NCI-H1048 (cell line): ENCODE measurements at places on chromosomes 7 and 10.

DNA sequence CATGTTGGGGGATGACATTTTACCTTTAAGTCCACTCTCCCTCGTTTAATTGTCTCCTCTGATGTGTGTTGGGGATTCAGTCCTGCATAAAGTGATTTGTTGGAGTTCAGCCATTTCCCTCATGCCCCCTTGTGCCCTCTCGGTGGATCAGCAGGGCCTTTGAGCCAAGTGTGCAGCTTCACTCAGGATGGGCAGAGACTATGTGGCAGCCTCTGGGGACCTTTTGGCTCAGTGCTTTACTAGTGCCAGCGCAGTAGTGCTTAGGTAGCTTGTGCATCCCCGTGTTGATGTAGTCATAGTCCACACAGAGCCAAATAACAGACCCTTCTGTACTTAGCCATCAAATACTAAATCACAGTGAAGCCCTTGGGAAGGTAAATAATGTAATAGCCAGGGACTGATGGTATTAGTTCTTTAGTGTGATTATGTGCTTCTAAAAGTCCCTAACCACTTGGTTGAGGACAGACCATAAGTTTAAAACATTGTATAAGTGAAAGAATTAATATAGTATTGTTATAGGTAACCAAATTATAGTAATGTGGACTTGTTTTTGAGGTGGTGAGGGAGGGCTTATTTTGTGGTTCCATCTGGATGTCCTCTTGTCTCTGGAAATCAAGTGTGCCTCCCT is 11.4 kb downstream of the BUB3 start:
- no peak for DNase-seq

GRCh38 chr10:71316786-71317160 is 2.3 kb upstream of the SLC29A3 start:
- DNase-seq = no peak

DNA sequence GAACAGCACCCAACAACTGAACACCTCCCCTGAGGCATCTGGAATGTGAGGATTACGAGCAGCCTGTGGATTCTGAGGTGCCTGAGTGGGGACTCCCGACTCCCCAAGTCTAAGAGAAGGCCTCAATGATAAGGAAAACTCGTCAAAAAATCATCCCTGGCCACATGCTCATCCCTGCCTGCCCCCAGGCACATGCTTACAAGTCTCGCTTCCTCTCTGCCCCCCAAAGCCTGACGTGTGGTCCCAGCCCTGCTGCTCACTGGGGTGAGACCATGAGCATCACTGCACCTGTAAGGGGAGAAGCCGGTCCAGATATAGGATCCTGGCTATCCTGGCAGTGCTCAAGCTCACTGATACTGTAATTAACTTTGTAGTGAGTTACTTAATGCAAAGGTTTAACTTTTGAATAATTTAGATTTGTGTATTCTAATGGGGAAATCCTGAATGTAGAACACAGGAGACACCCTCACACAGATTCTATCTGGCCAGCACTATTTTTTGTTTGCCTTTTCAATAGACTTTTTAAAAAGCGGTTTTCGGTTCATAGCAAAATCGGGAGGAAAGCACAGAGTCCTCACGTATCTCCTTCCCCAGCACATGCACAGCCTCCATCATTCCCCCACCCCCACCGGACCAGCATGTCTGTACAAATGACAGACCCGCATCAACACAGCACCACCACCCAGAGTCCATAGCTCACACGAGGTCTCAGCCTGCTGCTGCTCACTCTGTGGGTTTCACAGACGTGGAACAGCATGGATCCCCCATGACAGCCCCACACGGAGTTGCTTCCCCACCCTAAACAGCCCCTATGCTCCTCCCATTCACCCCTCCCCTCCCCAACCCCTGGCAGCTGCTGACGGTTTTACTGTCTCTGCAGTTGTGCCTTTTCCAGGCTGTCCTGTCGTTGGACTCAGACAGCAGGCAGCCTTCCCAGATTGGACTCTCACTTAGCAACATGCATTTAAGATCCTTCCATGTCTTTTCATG is 167.9 kb downstream of the DIP2C start:
- no peak for DNase-seq

DNA sequence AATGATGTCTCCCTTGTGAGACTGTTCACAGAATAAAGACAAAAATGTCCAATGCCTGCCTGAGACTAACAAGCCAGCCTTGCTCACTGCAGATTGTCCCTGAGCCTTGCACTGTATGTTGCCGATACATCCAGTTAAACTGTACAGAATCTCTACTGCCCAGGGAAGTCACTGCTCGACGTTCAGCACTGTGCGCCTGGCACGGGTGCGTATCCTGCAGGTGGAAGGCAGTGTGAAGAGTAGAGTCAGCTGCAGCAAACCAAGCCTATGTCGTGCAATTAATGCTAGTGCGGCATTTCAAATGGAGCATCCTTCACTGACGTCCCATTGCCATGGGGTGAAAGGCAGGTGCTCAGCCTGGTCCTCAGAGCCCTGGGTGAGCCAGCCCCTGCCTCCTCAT is 132.9 kb downstream of the TNS3 start:
- DNase-seq = no peak

DNA sequence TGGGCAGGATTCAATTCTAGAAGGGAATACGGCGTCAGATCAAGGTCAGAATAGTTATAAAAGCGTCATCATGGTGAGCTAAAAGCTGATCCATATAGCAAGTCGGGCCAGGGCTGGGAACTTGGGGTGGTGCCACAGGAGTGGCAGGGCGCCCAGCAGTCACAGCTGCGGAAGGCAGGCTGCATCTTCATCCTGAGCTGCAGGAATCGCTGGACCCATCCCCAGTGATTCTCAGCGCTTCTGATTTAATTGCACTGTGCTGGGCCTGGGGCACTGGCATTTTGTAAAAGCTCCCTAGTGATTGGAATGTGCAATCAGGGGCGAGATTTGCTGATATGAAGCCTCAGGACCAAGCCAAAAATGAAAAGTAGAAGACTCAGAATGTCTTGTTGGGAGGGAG is 135.3 kb downstream of the CTTNBP2 start:
- DNase-seq = no peak

GRCh38 chr10:71714031-71714410 is 5.6 kb downstream of the C10orf105 start:
- no peak for DNase-seq

DNA sequence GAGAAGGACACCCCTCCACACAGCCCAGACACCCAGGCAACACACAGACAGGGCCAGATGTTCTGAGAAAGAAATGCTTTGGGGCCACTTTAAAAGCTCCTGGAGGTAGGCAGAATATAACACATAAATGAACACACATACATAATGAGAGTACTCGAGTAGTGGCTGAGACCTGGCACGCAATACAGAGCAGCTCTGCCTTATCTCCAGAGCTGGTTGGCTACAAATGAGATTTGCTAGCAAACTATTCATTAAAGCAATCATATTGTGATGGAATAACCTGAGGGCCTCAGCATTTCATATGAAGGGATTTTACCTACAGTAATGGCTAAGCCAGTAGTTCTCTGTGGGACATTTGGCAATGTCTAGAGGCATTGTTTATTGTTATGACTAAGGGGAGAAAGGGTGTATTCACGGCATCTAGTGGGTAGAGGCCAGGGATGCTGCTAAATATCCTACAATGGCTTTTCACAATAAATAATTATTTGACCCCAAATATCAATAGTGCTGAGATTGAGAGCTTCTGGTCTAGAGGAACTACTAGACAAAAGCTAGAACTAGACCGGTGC is 5.5 kb upstream of the IMPDH1 start:
- DNase-seq = no peak

DNA sequence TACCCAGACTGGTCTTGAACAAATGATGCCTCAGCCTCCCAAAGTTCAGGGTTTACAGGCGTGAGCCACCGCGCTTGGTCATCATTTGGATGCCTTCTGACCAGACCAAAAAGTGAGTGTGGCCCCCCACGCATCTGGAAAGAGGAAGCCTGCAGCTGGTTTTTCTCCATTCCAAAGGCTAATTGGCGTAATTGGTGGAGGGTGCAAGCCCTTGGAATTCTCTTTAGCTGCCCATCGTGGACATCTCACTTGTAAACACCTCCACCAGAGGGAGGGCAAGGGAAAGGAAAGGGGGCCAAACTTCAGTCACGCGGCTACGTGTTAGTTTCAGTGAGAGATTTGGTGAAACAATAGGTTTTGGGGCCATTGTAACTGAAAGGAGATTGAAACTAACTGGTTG is 4.1 kb upstream of the ARHGAP21 start:
- no peak for DNase-seq

DNA sequence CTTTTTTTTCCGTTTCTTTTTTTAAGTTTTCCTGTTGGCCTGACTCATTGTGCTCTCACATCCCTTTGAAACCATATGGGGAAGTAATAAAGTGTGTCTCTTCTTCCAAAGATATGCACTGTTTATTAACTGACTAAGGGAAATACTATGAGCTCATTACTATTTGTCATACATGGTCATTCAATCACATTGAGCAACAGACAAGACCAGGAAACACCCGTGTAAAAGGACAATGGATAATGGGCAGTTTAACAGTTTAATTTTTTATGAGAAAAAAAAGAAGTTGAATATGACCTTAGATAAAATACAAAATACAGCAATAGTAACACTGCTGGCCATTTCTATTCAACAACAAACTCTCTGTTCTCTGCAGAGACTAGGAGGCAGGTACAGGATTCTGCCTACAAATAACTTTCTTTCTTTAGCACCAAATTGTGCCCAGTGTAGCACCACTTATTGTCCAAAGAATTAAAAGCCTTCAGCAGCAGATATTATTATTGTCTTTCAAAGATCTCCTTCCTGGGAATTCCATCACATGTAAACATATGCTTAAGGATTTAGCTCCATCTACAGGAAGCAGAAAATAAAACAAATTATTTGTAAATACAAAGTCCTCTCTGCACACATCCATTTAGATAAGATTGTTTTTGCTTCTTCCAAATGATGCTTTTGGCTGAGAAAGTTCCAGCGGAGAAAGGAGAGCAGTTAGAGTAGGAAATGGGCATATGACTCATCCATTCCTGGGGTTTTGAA is 55.0 kb upstream of the AKR1E2 start:
- no peak for DNase-seq

GRCh38 chr10:60258429-60258797 is 131.3 kb downstream of the ANK3 start:
- no peak for DNase-seq

- DNase-seq = no peak
Measured at GRCh38 chr7:121076350-121077164, 88.0 kb downstream of the CPED1 start.

DNA sequence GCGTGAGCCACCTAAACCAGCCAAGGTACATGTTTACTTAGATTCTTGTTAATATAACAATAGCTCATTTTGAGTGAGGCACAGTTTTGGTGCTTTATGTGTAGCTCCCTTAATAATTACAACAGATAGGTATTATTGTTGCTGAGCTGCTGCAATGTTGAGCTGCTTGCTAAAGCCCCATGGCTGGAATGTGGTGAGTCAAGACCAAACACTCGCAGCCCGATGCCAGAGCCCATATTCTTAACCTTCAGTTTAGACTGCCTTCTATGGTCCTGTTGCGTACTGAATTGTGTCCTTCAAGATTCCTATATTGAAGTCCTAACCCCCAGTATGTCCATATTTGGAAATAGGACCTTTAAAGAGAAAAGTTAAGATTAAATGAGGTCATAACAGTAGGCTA is 407.1 kb downstream of the NEBL start:
- no peak for DNase-seq

DNA sequence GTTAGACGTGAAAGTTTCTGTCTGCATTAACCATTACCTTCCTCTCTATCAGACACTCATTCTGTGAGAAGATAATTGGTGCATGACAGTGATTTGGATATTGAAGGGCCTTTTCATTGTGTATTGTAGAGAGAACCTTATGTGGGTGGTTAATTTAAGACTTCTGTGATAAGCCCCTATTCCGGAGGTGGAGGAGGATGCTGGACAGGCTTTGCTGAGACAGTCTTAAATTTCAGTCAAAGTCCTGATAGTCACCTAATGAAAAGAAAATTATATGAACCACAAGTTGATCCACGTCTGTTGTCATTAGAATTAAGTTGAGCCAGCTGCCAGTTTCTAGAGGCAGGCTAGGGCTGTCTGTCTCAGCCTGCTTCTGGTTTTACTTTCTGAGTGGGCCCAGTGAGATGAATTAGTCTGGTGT is 62.9 kb downstream of the CELF2 start:
- DNase-seq = no peak

- DNase-seq = no peak
Measured at GRCh38 chr7:55065079-55065478, 46.3 kb downstream of the EGFR start.

- no peak for DNase-seq
Measured at GRCh38 chr7:19560111-19560883, 148.5 kb downstream of the POLR1F start.

DNA sequence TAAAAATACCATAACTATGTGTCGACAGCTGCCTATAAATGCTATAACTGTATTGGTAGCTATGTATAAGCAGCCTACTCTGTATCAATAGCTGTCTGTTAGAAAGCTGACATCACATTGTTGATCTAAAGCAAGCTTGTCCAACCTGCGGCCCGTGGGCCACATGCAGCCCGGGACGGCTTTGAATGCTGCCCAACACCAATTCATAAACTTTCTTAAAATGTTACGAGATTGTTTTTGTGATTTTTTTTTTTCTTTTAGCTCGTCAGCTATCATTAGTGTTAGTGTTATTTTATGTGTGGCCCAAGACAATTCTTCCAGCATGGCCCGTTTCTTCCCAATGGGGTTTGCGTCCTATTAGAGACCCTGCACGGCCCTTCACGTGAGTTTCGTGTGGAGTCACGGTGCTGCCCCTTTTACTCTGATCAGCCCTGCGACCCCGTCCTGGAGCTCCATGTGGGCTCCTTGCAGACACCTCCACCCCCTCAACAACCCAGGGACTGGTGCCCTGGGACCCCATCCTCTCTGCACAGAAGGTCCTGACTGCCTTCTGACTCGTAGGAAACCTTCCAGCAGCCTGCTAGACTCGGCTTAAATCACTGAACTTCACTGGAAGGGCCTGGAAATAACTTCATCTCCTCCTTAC is 4.5 kb upstream of the PRKAR1B start:
- no peak for DNase-seq

GRCh38 chr7:159149488-159149887 is 4.8 kb upstream of the VIPR2 start:
- DNase-seq = no peak

DNA sequence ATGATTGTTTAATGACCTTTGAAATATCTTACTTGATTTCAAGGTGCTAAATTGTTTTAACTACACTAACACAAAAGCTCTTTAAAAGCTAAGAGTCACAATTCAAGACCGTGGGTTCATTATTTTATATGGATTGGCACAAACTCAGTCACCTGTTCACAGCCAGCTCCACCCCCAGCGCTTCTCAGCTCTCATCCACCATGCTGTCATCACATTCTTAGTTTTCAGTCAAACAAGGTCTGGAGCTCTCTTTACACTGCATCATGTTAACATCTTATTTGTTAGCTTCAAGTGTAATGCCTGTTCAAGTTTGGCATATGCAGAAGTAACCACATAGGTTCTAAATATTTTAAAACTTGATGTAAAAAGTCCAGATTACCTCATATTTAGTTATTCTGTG is 180.9 kb upstream of the LRRTM3 start:
- DNase-seq = no peak
